Non-pigmented ciliary epithelial cell (primary cell): ENCODE measurements at places on chromosomes 6 and 20.

DNA sequence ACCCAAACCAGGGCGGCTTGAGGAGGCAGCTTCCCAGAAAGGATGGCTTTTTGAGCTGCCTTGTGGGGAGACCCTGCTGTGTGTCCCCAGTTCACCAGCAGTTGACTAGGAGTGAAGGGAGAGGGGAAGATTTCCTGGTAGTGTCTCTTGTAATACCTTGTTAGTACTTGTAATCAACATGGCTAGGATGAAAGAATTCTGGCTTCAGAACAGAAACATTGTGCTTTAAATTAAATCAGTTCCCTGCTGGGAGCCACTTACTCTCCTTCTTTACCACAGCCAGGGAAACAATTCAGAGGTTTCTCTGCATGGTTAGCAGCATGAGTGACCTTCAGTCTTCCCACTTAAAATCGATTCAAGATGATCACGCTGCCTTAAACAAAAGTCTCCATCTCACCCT lies 525.4 kb upstream of the ID4 start:
- DNase-seq: no peak

- DNase-seq: no peak
These were observed 118.9 kb downstream of the RIN2 start for GRCh38 chr20:19876828-19877460.

- DNase-seq: no peak
These were observed 6.9 kb downstream of the GRM4 start for GRCh38 chr6:34138914-34139510.

- DNase-seq: no peak
These were observed 8.0 kb downstream of the CYP24A1 start for GRCh38 chr20:54165803-54166202.

DNA sequence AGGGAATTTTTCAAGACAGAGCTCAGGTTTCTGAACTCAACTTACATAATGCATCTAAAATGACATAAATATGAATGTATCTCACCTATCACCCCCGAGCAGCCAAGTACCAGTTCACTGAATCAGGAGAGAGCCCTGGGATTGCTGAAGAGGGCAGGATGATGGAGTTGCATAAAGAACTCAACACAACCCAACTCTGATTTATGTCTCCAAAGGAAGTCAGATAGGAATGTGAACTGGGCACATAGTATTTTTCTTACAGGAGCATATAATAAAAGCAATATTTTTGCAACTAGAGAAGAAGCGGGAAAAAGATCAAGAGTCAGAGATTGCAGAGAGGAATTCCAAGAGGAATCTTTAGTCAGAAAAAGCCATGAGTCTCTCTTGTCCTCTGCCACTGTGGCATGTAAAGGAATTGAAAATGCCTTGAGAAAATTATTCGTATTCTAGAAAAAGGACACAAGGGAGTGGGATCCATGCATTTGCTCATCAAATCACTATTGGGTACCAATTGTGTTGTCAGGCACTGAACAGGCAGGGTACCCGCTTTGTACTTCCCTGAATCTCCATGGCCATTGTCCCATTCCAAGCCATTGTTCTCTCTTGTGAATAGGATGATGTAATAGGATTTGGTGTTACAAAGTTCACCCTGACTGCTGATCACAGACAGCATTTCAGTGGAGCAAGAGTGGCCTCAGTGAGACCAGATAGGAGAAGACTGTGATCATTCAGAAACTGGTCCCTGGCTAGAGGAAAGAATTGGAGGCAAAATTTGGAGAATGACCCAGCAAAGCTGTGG lies 16.3 kb downstream of the RIN2 start:
- DNase-seq: no peak

DNA sequence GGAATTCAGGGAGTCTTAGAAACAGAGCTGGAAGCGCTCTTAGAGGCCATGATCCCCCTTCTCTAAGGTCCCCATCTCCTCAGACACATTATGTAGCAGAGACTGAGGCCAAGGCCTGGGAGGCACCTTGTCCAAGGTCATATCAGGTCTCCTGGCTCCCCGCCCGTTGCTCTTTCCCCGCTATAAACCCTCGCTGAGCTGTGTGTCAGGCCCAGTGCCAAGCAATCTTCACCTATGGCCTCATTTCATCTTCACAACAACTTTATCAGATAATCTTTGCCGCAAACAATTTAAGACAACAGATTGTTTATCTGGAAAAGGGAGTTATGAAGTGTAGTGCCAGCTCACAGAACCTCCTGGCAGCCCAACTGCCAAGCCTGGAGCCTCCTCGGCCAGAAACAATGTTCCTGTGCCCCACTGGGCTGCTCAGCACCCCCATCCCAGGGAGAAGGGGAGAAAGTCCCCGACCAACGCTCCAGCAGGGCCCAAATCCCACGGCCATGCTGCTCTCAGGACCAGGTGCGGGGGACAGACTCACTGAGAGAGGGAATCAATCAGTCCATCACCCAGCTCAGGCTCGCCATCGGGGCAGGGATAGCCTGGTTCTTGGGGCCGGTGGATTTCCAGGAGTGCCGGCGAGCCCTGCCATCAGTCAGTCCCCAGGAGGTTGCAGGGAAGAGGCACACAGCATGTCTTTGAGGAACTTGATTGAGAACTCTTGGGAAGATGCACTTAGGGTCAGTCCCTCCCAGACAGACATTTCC lies 16.9 kb upstream of the FANCE start:
- no peak for DNase-seq

DNA sequence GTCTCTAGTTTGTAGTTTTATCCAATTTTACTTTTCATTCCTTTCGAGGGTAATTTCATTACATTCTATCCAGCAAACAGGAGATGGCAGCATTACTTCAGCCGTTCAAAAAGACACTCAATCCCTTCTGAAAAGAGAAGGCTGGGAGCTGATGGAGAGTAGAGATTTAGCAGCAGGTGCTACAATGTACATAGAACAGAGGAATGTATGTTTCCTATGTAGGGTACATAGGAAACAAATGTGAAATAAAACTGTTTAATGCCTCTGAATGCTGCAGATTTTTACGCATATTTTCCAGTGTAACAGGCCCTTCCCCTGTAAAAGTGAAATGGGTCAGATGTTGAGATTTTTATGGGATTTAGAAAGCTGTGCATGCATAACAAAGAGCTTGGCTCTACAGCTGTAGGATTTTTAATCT lies 16.0 kb downstream of the RPS12 start:
- no peak for DNase-seq

DNA sequence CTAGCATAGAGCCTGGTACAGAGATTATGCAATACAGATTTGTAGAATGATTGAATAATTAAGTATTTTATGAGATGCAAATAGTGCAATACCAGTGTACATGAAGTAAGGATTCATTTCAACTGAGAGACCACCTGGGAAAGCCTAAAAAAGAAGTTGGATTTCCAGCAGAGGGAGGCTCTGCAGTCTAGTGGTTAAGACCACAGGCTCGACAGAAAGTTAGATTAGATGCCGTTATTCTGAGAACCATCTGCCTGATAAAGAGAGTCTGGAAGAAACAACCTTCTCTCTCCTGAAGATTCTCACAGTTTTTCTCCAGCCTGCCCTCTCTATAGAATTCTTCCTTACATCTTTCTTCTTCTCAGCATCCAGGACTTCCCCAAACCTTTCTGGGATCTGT lies 13.6 kb upstream of the TNFRSF21 start:
- DNase-seq: no peak

- no peak for DNase-seq
These were observed 1.0 kb upstream of the TOMM34 start for GRCh38 chr20:44961011-44961869.
